ENCODE measurements at places on chromosomes 6 and 20.

DNA sequence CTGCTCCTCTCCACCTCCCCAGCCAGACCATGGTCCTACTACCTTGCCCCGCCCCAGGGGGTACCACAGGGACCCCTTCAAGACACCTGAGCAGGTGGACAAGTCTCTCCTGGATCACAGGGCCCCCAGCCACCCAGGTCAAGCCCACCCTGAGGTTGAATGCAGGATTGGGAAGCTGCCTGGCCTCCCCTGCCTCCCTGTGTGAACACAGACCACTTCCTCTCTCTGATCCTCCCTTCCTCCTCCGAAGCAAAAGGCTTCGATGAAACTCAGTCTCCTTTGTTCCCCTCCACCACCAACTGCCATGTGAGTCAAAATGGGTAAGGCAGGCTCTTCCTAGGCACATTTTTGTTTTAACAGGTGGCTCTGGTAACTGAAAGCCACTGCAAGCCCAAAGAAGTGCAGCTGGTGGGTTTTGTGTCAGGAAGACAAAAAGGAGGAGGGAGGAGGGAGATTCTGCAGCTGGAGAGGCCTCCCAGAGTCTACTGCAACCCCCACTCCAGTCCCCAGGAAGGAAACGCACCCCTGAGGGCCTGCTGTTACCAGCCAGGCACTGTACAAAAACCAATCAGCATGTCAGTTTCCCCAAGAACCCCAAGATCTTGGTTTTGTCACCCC is 5.4 kb downstream of the ADA start:
- no peak for DNase-seq

GRCh38 chr6:63476302-63476701 is 96.0 kb upstream of the LOC128125822 start:
- no peak for DNase-seq

GRCh38 chr20:2163757-2164156 is 62.1 kb downstream of the STK35 start:
- DNase-seq = no peak

DNA sequence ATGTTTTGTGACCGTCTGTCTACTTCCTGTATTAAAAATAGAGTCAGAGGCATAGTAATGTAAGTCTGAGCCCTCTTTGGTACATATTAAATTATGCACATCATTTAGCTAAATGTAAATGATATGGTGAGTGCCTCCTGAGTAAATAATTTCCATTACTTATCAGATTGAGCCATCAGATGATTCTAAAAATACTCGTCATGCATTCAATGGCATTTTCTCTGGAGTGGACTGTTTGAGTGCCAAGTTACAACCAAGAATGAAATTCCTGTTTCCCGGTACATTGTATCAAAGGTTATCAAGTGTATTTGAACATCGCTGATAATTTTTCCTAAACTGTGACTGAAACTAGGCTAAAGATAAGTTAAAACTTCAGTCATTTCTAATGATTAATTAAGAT is 81.0 kb downstream of the AKAP7 start:
- DNase-seq = no peak

GRCh38 chr6:14946753-14947152 is 299.1 kb upstream of the JARID2 start:
- no peak for DNase-seq

DNA sequence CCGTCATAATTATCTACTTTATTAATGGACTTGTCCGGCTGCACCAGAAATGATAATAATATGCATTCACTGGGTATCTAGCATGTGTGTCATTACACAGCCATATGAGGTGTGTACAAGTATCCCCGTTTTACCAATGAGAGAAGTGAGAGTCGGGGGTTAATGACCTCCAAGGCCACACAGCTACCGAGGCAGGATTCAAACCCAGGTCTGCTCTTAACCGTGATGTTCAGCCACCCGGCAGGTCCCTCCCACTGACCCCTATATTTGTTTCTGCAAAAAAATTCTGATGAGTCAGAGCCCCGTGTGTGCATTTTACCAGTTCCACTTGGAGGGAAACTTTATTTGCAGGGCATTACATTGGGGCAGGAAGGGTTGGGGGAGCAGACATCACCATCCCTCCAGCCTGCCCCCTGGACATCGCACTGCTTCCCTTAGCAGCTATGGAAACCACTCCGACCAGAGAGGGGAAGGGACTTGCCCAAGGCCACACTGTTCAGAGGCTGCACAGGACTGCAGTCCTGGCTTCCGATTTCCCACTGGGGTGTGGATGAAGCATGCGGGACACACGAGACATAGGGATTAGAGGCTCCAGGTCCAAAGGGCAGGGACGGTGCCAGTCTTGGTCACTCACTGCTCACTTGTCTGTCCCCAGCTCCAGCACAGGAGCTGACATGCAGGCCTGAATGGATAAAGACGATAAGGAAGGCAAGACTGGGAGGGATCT is 10.1 kb upstream of the SRC start:
- no peak for DNase-seq

DNA sequence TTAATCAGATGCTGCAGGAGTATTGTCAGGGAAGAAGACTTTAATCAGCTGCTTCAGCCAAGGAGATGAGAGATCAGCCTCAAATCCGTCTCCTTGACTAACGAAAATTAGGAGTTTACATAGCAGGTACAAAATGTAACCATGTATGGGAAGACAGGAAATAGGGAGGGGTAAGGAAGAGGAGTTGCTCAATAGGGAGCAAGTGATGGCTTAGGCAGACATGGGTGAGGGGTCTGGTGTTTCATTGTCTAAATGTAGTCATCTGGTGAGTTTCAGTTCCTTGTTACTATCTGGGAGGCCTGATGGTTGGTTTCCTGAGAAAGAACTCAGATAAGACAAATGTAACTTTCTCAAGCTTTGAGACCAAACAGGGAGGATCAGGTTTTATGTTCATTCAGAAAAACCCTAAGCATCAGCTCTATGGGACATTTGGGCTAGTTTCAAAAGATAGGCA is 217.3 kb upstream of the SULF2 start:
- no peak for DNase-seq

DNA sequence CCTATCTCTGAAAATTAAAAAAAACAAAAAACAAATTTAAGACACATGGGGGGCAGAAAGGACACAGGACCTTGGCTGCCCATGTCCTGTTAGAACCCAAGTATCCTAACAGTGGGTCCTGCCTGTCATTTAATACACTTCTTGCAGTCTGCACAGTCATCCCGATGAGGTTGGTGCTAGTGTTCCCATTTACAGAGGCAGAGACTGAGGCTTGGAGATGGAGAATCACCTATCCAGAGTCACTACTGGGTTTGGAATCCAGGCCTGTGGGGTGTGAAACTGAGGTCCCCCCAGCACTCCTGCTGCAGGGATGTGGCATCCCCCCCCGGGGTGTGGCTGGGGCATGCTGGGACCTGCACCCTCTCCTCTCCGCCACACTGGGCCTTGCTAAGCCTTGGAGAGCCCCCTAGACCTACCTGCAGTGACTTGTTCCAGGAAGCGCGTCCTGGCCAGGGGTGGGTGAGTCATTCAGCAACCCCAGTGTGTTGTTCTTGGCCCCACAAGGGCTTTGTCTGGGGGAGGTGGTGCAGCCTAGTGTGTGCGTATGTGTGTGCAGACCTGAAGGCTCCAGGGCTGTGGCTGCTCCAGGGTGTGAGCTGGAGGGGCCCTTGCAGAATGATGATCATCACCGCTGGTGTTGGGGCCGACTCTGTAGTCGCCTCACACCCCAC is 49.7 kb downstream of the BCAS4 start:
- no peak for DNase-seq

GRCh38 chr6:148240461-148240840 is 102.2 kb upstream of the SASH1 start:
- no peak for DNase-seq

- no peak for DNase-seq
Observed at GRCh38 chr6:98477231-98477630, 357.1 kb upstream of the POU3F2 start.

GRCh38 chr20:45822857-45823256 is 4.3 kb downstream of the TNNC2 start:
- DNase-seq = no peak

DNA sequence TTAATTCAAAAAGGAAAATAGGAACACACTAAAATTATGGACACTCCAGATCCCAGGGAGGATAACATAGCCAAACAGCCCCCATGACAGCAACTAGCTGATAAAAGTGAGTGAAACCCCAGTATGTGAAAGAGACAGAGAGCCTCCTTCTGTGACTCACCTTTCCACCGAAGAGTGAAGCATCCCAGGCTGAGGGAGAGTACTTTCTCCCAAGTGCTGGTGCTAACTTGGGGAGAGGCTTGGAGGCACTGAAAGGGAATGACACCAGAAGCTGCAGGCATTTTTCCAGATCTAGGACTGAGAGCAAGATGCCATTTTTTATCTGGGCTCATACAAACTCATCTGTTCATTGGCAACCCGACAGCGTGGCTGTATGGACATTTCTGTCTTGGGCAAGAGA is 339.8 kb downstream of the HTR1B start:
- no peak for DNase-seq

- peak; percentile 75 for DNase-seq
Observed at GRCh38 chr6:159044899-159045727, at the start of gene TAGAP. Gene TAGAP (minus strand): TSS chr6:159044991. CDS start chr6:159044146, 845 bp downstream.

- DNase-seq = no peak
Observed at GRCh38 chr6:13472099-13472498, 15.3 kb downstream of the GFOD1 start.

DNA sequence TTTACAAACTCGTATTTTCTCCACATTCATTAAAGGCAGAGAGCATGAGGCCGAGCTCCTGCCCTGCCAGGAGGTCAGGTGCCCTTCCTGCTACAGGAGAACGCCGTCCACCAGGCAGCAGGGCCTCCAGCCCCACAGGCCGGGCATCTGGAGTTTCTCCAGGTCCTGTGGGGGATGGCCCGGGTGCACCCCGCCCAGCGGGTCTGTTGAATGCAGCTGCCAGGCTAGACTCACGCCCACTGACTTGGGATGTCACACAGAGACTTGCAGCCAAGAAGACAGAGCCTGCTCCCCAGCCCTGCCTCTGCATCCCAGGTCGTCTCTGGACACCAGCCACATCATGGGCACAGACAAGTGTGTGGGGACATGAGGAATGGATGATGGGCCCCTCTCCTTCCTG is 376.4 kb downstream of the CDH4 start:
- no peak for DNase-seq

DNA sequence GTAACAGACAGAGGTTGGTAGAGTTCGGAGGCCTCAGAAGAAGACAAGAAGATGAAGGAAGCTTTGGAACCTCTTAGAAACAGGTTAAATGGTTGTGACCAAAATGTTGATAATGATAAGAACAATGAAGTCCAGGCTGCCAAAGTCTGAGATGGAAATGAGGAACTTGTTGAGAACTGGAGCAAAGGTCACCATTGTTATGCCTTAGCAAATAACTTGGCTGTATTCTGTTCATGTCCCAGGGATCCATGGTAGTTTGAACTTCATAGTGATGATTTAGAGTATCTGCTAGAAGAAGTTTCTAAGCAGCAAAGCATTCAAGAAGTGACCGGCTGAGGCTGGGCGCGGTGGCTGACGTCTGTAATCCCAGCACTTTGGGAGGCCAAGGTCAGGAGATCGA is 11.1 kb upstream of the LSM14B start:
- no peak for DNase-seq

DNA sequence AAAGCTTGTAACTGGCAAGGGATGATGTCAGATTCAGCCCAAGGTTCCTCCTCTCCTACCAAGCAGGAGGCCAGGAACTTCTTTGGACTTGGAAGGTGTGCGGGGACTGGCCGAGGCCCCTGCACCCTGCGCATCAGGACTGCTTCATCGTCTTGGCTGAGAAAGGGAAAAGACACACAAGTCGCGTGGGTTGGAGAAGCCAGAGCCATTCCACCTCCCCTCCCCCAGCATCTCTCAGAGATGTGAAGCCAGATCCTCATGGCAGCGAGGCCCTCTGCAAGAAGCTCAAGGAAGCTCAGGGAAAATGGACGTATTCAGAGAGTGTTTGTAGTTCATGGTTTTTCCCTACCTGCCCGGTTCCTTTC is 14.4 kb downstream of the TNFAIP3 start:
- no peak for DNase-seq

DNA sequence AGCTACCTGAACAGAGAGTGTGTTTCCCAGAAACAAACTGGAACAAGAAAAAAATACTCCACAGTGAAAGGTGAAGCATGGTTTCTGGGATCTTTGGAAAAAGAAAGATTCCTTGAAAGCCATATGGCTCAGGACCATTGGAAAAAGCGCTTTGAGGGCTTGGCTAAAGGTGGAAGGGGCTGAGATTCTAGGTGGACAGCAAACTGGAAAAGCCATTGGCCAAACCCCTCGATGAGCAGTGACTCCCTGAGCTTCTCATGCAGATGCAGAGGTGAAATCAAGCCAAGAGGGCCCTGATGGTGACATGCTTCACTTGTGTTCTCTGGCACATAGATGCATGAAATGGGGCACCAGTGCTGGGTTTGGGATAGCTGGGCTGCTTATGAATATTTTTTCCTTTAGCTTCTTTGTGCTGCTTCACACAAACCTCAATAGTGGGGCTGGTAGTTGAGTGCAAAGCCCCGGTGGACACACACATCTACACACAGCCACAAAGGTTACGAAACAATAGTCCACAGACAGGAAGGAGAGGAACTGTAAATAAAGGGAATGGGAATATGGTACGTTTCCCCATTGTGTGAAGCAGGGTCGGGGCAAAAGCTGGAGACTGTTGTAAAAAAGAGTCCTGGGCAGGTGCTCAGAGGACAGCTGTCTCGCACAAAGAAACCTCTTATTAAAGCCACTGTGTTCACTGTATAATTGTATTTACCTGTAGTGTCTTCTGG is 117.8 kb downstream of the FOXA2 start:
- no peak for DNase-seq

DNA sequence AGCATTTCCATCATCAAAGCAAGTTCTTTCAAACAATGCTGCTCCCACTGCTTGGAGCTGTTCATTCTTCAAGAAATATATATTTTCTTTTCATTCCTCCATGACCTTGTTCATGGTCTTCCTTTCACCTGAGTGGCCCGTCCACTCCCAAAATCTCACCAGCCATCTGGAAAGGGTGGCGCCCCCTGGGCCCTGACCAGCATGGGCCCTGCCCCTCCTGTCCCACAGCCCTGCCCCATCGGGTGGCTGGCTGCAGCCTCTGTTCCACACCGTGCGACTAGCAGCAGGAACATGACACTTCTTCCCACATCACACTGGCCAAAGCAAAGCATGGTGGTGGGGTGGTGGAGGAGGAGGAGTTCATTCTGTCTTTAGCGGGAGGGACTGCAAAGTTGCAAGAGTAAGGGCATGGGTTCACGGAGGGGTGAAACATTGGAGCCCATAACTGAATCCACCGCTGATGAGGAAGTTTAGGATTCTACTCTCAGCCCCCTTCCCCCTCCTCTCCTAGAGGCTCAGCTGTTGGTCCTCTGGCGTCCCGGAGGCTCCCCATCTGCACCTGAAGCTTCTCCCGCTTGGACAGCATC is 195.2 kb upstream of the SLC24A3 start:
- DNase-seq = no peak

Data from activated T-helper 9 cell treated with anti-CD3 and anti-CD28 coated beads, Interleukin-2, amount 50 U/mL, for 16 hours (primary cell).